Upper lobe of left lung (tissue), 6 donors: ENCODE measurements at places on chromosomes 1 and 21.

GRCh38 chr1:160428655-160429054, 28.3 kb downstream of the VANGL2 start:
- H3K27ac ChIP-seq, result peak overlapping the region; percentile 1
- H3K4me3 ChIP-seq, result no peak overlapping the region
- no peak for DNase-seq
- H3K27me3 ChIP-seq, result no peaks in the 10 kb centered on the region

GRCh38 chr1:36199934-36200741, 24.1 kb upstream of the THRAP3 start:
- peaks cover 26% of the 10 kb centered on the region for H3K4me1 ChIP-seq
- H3K27me3 ChIP-seq, result no peaks in the 10 kb centered on the region
- no peak overlapping the region for H3K4me3 ChIP-seq
- H3K36me3 ChIP-seq, result no peaks in the 10 kb centered on the region
- no peak for DNase-seq
- peak overlapping the region; percentile 44 for H3K27ac ChIP-seq

DNA sequence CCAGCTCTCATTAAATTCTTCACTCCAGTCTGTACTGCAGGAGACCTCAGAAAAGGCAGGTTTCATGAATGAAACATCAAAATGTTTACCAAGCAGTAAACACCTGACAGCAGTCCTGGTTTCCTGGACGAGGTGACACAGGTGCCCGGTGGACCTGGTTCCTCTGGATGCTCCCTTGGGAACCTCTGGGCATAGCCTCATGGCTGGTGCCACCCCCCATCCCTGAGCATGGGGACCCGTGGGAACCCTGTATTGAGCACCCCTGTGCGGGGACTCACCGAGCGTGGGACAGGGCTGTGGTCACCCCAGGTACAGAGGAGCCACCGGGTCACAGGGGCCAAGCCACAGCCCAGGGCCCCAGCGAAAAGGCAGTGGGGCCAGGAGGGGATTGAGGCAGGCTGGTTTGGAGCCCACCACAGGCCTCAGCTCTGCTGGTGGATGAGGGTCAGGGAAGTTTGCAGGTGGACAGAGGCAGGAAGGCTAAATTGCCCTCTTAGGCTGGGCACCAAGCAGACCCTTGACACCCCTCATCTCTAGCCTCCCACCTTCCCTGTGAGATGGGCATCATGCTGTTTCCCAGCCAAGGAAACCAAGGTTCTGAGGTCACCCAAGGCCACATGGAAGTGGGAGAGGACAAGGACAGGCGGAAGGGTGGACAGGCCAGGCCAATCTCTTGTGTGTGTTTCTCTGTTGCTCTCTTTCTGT, 158.4 kb downstream of the PTPRU start:
- no peaks in the 10 kb centered on the region for H3K27me3 ChIP-seq
- H3K4me1 ChIP-seq, result peaks cover 4% of the 10 kb centered on the region
- no peak overlapping the region for H3K4me3 ChIP-seq
- no peak for DNase-seq
- no peaks in the 10 kb centered on the region for H3K36me3 ChIP-seq
- H3K27ac ChIP-seq, result no peak overlapping the region

GRCh38 chr1:153478047-153478691, 17.7 kb upstream of the S100A7 start:
- H3K4me1 ChIP-seq, result no peaks in the 10 kb centered on the region
- DNase-seq, result no peak
- H3K27me3 ChIP-seq, result no peaks in the 10 kb centered on the region
- no peaks in the 10 kb centered on the region for H3K36me3 ChIP-seq
- H3K4me3 ChIP-seq, result no peak overlapping the region

DNA sequence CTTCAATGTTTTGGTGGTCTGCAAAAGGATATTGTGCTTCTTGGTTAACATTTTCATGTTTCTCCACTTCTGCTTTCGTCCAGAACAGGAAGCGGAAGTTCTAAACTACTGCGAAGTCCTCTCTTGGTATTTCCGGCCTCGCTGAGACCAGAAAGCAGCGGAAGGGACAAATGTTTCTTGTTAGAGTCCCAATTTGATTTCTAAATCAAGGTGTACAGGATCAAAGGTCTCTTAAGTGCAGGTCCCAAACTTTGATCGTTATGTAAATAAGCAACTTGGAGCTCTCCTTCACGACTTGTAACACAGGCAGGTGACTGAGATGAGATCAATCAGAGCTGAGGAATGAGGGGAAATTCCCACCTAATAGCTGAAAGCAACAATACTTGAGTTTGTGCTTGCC, 40.1 kb upstream of the HMCN1 start:
- no peak for DNase-seq
- no peak overlapping the region for H3K4me3 ChIP-seq
- H3K27ac ChIP-seq, result peak overlapping the region; percentile 80
- no peaks in the 10 kb centered on the region for H3K27me3 ChIP-seq
